ENCODE measurements at places on chromosomes 6 and 20.
A peak's percentile ranks its signal among the peaks of the same experiment; 100 is the strongest.

GRCh38 chr6:41558033-41558807 is 12.0 kb downstream of the FOXP4 start:
- no peak overlapping the region for H3K27ac ChIP-seq
- no peak overlapping the region for H3K4me3 ChIP-seq
- H3K36me3 ChIP-seq = no peaks in the 10 kb centered on the region
- no peak for DNase-seq
- peaks cover 29% of the 10 kb centered on the region for H3K4me1 ChIP-seq

GRCh38 chr20:986733-987355 is 15.3 kb downstream of the RSPO4 start:
- peaks cover 4% of the 10 kb centered on the region for H3K27me3 ChIP-seq
- peaks cover 4% of the 10 kb centered on the region for H3K4me1 ChIP-seq
- DNase-seq = peak; percentile 23
- no peaks in the 10 kb centered on the region for H3K36me3 ChIP-seq

DNA sequence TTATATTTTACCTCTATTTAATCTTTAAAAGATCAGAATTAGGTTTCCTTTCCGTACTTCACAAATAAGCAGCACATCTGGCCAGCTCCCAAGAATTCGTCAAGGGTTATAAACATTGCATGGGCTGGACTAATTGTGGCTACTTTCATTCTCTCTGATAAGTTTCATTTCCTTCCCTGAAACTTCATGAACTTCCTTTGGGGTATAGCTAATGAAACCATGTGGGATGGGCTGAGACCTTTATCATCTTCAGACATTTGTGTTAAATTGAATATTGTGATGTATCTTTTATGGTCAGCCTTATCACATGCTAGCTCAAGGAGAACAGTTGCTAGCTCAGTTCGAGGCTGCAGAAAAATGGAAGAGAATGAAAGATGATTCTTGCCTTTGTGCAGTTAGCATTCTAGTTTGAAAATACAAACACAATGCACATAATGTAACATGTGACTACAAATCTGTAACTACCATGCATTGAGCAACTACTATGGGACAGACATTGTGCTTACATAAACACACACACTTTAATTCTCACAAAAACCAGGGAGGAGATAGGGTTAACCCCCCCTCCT is 1.7 kb upstream of the GMPR start:
- H3K36me3 ChIP-seq = no peaks in the 10 kb centered on the region
- H3K4me1 ChIP-seq = peaks cover 35% of the 10 kb centered on the region
- no peak for DNase-seq
- H3K27me3 ChIP-seq = peaks cover 18% of the 10 kb centered on the region
- peak overlapping the region; percentile 56 for H3K4me3 ChIP-seq
- no peak overlapping the region for H3K27ac ChIP-seq

- H3K27ac ChIP-seq = no peak overlapping the region
- peaks cover 5% of the 10 kb centered on the region for H3K4me1 ChIP-seq
- no peak overlapping the region for H3K4me3 ChIP-seq
- no peak for DNase-seq
Observed at GRCh38 chr6:143673669-143674068, 4.1 kb upstream of the PHACTR2 start.

DNA sequence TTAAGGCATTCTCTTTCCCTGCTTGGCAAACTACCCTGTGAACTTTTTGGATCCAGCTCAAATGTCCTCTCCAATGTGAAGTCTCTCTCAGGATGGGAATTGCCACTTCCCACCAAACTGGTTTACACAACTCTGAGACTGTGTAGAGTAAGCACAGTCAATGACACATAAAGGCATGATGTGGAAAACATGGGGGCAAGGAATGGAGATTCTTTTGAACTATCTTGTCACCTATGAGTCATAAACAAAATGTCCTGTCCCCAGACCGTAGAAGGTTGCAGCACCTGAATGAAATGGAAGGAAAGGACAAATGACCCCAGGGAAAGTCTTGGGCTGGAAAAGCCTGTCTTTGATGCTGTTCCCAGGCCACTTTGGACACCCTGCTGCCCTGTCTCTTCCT is 11.0 kb upstream of the KIF13A start:
- H3K4me3 ChIP-seq = no peak overlapping the region
- H3K36me3 ChIP-seq = no peaks in the 10 kb centered on the region
- no peak overlapping the region for H3K27ac ChIP-seq
- DNase-seq = no peak
- H3K4me1 ChIP-seq = no peaks in the 10 kb centered on the region

- H3K4me1 ChIP-seq = peaks cover 3% of the 10 kb centered on the region
- no peak overlapping the region for H3K4me3 ChIP-seq
- H3K27ac ChIP-seq = no peak overlapping the region
- no peak for DNase-seq
- no peaks in the 10 kb centered on the region for H3K27me3 ChIP-seq
Observed at GRCh38 chr6:120147071-120147871, 797.7 kb upstream of the MAN1A1 start.

- no peak for DNase-seq
- no peaks in the 10 kb centered on the region for H3K27me3 ChIP-seq
- no peak overlapping the region for H3K4me3 ChIP-seq
Observed at GRCh38 chr20:12262747-12263146, 345.1 kb downstream of the BTBD3 start.

- no peak for DNase-seq
- H3K4me3 ChIP-seq = no peak overlapping the region
- H3K27me3 ChIP-seq = no peaks in the 10 kb centered on the region
- peaks cover 8% of the 10 kb centered on the region for H3K36me3 ChIP-seq
- H3K4me1 ChIP-seq = no peaks in the 10 kb centered on the region
- H3K27ac ChIP-seq = no peak overlapping the region
Observed at GRCh38 chr6:88761237-88762031, 202.0 kb downstream of the RNGTT start.

- H3K27ac ChIP-seq = peak overlapping the region; percentile 30
- peak overlapping the region; percentile 71 for H3K4me3 ChIP-seq
- peaks cover 46% of the 10 kb centered on the region for H3K27me3 ChIP-seq
- H3K4me1 ChIP-seq = peaks cover 30% of the 10 kb centered on the region
Observed at GRCh38 chr6:37696841-37697662, 631 bp downstream of the MDGA1 start.

- H3K4me3 ChIP-seq = no peak overlapping the region
- no peak overlapping the region for H3K27ac ChIP-seq
- DNase-seq = no peak
Observed at GRCh38 chr6:7765575-7766325, 39.9 kb downstream of the BMP6 start.

DNA sequence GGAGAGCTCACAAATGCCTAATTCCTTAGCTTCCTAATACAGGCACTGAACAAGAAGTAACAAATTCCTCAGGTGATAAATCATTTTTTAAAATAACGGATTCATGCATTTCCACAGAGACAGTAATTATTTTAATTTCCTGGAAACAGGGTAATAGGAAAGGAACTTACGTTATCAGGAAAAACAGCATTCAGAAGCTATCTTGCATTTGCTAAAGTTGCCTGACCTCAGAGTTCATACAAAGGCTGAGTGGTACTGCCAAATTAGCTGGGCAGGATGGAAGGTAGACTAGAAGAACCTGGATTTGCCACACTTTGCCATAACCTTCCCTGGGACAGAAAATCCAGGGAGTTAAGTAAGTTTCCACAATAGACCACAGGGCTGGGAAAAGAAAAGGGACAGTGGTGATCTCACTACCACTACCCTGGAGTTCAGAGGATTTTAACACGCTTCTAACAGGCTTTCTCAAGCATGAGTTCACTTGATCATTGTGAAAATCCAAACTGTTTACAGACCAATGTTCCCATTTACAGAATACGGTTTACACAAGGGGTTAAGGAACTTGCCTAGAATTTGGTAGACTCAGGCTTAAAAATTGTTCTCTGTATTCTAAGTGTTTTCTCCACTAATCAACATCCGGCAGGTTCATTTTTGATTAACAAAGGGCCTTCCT is 57.0 kb downstream of the KIF13A start:
- no peak overlapping the region for H3K4me3 ChIP-seq
- H3K36me3 ChIP-seq = no peaks in the 10 kb centered on the region
- peaks cover 10% of the 10 kb centered on the region for H3K27me3 ChIP-seq

DNA sequence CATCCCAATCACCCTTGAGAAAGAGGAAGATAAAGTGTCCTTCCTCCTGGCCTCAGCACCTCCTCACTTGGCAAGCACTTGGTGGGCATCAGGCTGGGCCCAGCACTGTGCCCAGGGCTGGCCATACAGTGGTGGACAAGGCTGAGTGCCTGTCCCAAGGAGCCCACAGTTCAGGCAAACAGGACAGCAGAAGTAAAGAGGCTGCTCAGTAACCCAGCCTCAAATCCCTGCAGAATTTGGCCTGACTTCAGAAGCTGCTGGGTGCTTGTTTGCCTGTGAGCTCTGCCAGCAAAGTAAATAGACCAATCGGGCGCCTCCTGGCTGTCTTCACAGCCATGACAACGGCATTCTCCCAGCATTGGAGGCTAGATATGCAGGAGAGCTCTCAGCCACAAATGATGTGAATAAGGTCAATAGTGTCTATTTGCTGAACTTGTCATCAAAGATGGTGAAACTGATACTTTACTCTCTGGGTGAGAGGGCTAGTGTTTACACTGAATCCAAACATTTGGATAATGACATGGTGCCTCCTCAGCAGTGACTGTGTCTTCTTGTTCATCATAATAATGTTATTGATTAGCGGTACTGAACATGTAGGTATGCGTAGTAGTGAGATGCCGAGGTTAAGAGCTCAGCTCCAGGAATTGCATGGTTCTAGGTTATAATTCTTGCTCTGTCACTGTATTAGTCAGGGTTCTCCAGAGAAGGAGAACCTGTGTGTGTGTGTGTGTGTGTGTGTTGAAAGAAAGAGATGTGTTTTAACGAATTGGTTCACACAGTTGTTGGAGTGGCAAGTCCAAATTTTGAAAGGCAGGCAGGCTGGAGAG is 36.9 kb upstream of the FANCE start:
- peaks cover 71% of the 10 kb centered on the region for H3K36me3 ChIP-seq
- H3K27ac ChIP-seq = peak overlapping the region; percentile 78
- peak; percentile 34 for DNase-seq
- H3K4me1 ChIP-seq = peaks cover 84% of the 10 kb centered on the region
- no peak overlapping the region for H3K4me3 ChIP-seq
- no peaks in the 10 kb centered on the region for H3K27me3 ChIP-seq

GRCh38 chr6:82741996-82742385 is 323.6 kb downstream of the UBE3D start:
- no peak overlapping the region for H3K27ac ChIP-seq
- no peaks in the 10 kb centered on the region for H3K27me3 ChIP-seq
- DNase-seq = no peak
- no peaks in the 10 kb centered on the region for H3K4me1 ChIP-seq
- H3K36me3 ChIP-seq = no peaks in the 10 kb centered on the region
- H3K4me3 ChIP-seq = no peak overlapping the region

DNA sequence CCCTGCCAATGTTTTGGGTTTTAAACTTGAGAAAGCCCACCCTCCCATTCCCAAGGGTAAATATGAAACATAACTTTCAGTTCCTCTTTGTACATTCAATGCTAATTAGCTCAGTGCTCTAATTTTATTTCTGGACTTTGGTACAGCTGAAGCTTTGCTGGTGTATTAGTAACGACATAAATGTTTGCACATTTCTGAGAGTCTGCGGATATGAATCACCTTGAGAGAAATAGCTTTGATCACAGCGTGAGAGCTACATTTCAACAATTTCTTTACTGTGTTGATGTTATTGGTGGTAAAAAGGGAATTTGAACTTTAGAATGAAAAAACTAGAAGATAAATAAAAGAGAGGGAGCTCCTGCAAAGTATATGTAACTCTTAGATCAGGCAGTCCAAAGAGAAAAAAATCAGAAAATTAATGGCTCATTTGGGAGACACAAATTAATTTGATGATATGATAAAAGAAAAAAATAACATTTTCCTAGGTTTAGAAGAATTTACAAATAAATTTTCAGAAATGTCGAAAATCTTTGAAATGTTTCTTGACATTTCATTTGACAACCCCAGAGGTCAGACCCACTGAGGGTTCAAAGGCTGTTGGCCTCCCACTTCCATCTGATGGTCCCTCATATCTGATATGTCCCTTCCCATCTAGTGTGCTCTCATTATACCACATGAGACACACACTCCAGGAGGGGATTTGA is 38.5 kb upstream of the CAP2 start:
- no peak overlapping the region for H3K4me3 ChIP-seq
- H3K27ac ChIP-seq = no peak overlapping the region
- no peak for DNase-seq
- H3K36me3 ChIP-seq = no peaks in the 10 kb centered on the region
- H3K27me3 ChIP-seq = no peaks in the 10 kb centered on the region
- no peaks in the 10 kb centered on the region for H3K4me1 ChIP-seq

DNA sequence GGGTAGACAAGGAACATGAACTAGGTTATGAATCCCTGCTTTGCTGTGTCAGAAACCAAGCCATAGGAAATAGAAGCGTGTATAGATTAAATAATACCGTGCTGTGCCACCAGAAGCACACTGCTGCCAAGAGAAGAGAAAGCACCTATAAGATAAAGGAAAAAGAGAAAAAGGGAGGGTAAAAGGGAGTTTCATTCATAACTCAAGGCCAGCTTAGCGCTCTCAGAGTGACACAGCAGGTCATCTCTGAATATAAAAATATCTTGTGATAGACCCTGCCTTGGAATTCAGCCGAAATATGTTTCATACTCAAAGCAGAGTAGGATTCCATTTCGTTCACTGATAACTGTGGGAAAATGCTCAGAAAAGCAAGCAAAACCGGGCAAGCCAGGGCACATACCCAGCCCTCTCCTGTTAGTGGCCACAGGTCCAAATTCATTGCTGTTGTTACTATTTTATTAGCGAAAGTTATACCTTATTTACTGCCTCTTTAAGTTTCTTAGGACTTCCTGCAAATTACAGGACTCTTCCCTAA is 8.7 kb downstream of the JAG1 start:
- peaks cover 2% of the 10 kb centered on the region for H3K36me3 ChIP-seq
- no peak overlapping the region for H3K27ac ChIP-seq
- no peak overlapping the region for H3K4me3 ChIP-seq
- no peaks in the 10 kb centered on the region for H3K4me1 ChIP-seq

DNA sequence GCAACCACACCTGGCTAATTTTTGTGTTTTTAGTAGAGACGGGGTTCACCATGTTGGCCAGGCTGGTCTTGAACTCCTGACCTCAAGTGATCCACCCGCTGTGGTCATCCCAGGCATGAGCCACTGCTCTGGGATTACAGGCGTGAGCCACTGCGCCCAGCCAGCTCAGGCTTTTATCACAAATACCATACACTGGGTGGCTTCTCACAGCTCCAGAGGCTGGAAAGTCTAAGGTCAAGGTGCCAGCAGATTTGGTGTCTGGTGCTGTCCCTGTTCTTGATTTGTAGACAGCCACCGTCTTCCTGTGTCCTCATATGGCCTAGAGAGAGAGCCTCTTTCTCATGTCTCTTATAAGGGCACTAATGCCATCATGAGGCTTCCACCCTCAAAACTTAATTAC is 25.9 kb downstream of the SHLD1 start:
- H3K4me3 ChIP-seq = no peak overlapping the region
- H3K4me1 ChIP-seq = peaks cover 2% of the 10 kb centered on the region
- DNase-seq = no peak
- no peaks in the 10 kb centered on the region for H3K27me3 ChIP-seq
- no peak overlapping the region for H3K27ac ChIP-seq
